IMR-90 (cell line): ENCODE measurements at places on chromosomes 11 and 22. TPM values are rescaled to one million over a fixed set of nuclear protein-coding genes. Genes with fewer than 3 reads are reported as not detected.

DNA sequence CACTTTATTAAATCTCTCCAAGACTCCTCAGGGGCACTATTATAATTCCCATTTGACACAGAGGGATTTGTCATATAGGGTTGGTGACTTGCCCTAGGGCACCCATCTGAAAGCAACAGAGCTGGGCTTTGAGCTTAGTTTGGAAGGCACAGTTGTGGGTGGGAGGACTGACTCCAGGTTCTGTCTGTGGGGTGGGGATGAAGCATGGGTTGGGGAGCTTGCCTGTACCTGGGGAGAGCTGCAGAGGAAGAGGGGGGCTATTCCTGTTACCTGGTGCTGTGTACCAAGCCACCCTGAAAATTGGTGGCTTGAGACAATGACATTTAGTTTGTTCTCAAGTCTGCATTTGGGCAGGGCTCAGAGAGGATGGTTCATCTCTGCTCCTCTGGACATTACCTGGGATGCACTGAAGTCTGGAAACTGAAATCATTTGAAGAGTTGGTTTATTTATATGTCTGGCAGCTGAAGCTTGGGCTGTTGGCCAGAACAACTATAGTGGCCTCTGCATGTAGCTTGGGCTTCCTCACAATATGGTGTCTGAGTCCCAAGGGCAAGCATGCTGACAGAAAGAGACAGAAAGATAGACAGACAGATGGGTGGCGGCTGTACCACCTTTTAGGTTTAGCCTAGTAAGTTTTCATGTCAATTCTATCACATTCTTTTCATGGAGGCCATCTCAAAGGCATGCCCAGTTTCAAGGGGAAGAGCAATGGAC lies 44.9 kb downstream of the LRRC32 start:
- no peak for DNase-seq

DNA sequence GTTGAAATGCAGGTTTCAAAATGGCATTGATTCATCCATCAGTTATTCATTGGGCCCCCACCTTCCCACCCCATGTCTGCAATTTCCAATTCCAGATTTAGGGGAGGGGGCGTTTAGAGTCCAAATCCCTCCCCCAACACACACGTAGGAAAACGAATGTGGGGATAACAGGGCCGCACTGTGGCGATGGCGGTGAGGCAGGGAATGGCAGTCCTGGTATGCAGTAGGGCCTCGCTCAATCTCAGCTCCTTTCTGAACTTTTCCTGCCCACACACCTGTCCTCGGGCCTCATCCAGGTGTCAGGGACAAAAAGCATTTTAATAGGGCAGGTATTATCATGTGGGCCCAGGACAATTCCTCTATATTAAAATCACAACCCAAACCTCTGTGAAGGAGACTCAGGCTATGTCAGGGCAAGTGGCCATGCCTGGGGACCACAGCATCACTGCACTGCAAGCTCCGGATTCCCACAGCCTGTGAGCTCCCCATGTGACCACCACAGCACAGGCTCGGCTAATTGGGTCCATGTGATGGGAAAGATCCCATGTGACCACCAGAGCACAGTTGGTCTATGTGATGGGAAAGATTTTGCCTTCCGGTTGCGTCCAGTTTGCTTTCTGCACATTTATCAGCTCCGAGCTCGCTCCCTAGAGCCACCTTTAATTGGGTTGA lies 44.5 kb downstream of the RTL6 start:
- DNase-seq, result no peak

- DNase-seq, result peak; percentile 87
Measured at GRCh38 chr11:13261591-13262061, 16.0 kb upstream of the BMAL1 start.

- no peak for DNase-seq
Measured at GRCh38 chr22:40975366-40975765, 24.2 kb downstream of the RBX1 start.

GRCh38 chr11:57639321-57640067 lies 10.2 kb downstream of the YPEL4 start:
- peak; percentile 57 for DNase-seq

DNA sequence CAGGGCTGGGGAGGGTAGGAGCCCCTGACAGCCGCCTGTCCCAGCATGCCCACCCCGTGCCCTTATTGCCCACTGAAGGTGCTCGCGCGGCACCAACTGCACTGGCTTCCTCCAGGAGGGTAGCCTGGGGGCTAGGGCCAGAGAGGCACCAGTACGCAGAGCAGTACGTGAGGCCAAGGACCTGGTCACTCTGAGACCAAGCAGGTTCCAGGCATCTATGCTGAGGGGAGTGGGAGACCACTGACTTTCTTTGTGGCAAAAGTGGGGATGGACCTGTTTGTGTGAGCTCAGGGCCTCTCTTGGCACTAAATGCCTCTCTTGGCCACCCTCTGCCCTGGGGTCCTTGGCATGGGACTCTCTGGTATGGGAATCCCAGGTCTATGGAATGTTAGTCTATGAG lies 10.8 kb downstream of the GP1BB start:
- no peak for DNase-seq

DNA sequence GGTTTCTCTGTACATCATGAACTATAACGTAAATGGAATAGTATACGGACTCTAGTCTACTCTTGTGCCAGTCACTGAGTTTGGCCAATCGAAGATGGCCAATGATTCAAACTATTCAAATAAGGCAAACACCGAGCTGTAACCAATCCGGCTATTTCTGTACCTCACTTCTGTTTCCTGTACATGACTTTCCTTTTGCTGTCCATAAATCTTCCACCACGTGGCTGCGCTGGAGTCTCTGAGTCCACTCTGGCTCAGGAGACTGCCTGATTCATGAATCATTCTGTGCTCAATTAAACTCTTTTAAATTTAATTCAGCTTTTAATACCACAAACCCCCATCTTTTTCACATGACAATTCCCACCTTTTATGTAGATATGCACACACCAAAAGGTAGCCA lies 1.5 kb upstream of the JAML start:
- no peak for DNase-seq

DNA sequence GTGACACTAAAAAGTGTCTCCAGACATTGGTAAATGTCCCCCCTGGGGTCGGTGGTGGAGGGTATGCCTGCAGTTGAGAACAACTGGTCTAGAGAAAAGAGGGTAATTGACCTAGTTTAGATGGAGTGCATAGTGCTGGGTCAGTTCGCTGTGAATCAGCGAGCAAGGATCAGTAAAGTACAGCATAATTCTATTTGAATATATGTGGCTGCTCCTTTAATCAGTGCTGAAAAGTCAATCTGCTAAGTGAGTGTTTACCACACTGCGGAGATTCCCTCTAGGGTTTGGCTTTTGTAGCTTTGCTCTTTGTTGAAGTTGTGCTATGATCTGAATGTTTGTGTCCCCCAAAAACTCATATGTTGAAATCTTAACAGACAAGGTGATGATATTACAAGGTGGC lies 15.0 kb downstream of the CAVIN3 start:
- DNase-seq, result no peak

The ARHGAP8 gene
- total RNA-seq, result 0.18 and 0.28 TPM in 2 replicates
